ENCODE measurements at places on chromosomes 2 and 18.

DNA sequence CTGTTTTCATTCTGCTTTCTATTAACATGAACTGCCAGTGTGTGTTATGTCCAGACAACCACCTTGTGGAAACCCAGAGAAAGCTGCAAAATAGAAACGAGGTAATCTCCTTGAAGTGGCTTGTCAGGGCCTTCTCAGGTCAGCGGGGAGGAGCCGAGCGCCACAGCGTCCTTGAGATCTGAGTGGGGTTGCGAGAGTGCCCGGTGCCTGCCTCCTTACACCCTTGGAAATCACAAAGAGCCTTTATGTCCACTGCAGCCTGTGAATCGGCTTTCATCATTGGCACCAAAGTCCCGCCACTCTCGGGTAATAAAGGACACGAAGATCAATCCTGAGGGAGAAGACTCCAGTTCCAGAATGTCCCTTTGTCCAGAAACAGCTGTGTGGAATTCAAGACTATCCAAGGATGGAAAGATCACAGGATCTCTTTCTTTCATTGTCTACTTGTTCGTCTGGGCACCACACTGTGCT is 135.2 kb downstream of the HRH4 start:
- DNase-seq = no peak

- peak; percentile 10 for DNase-seq
These were observed 558 bp downstream of the DNAJC10 start for GRCh38 chr2:182716650-182716979.

DNA sequence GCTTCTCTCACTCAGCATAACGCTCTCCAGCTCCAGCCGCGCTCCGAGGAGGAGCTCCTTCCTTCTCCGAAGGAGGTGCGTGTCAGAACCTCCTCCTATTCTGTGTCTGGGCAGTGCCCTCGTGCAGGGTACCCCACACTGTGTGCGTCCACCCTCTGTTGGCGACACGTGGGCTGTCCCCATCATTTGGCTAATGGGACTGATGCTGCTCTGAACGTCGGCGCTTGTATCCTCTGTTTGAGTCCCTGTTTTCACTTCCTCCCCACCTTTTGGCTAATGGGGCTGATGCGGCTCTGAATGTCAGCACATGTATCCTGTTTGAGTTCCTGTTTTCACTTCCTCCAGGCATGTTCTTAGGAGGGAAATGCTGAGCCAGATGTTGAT is 22.2 kb downstream of the KCNG2 start:
- DNase-seq = no peak

GRCh38 chr2:88098558-88098900 is 29.3 kb downstream of the FABP1 start:
- no peak for DNase-seq

- DNase-seq = no peak
These were observed 53.4 kb downstream of the AAK1 start for GRCh38 chr2:69589973-69590652.

DNA sequence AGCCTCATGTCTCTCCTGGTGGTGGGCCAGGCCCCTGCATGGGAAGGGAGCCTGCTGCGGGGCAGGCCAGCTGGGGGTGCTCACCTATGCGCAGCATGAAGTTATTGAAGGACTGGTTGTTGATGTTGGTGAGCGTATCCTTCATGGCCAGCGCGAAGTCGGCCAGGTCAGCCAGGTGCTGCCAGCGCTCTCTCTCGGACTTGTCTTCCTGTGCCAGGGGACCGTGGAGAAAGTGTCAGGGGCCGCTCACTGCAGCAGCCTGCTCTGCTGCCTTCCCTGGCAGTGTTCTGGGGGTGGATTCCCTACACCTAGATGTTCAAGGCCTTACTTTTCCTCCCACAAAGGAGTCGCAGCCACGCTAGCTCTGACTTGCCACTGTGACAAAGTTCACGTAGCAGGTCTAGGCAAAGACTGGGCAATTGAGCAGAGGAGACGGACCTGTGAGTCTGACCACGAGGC is 28.2 kb downstream of the CENPO start:
- no peak for DNase-seq

DNA sequence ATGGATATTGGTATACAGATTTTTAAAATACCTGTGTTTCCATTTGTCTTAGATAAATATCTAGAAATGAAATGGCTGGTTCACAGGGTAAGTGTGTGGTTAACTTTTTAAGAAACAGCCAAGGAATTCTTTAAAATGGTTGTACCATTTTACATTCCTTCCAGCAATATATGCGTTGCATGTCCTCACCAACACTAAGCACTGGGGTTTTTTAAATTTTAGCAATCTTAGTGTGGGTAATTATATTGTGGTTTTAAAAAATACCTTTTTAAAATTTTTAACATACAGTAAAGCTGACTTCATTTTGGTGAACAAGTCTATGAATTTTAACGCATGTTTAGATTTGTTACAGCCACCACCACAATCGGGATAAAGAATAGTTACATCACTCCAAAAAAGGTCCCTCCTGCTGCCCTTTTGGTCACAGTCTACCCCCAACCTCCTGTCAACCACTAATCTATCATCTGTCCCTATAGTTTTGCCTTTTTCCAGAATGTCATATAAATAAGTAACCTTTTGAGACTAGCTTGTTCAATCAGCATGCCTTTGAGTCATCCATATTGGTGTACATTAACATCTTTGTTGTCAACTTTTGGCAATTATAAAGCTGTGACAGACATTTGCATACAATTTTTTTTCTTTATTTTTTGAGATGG is 128.1 kb upstream of the MSTN start:
- DNase-seq = no peak

GRCh38 chr2:171564463-171564862 is 42.2 kb downstream of the CYBRD1 start:
- no peak for DNase-seq

DNA sequence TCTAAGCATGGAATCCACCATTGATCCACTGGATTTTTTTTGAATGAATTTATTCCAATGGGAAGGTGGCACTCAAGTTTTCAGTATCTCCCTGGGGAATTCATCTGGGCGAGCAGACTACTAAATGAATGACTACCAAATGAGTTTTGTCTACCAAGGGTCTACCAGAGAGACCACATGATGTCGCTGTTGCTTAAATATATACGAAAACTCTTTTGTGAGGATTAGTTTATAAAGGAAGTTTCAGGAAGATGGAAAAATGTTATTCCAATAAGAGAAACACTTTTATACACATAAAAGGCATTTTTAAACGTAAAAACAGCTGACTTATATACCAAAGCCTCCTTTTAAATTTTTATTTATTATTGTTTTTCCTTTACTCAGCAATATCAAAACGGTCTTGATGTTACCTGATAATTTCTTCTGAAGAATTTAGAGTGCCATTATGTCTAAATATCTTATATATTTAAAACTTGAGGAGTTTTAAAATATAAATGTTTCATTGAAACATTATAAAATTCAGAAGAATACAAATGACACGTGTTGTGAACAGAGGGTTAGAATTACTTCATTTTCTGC is 139.7 kb downstream of the HRH4 start:
- no peak for DNase-seq

- DNase-seq = no peak
These were observed 1142.7 kb upstream of the SLC39A10 start for GRCh38 chr2:194514281-194514680.

DNA sequence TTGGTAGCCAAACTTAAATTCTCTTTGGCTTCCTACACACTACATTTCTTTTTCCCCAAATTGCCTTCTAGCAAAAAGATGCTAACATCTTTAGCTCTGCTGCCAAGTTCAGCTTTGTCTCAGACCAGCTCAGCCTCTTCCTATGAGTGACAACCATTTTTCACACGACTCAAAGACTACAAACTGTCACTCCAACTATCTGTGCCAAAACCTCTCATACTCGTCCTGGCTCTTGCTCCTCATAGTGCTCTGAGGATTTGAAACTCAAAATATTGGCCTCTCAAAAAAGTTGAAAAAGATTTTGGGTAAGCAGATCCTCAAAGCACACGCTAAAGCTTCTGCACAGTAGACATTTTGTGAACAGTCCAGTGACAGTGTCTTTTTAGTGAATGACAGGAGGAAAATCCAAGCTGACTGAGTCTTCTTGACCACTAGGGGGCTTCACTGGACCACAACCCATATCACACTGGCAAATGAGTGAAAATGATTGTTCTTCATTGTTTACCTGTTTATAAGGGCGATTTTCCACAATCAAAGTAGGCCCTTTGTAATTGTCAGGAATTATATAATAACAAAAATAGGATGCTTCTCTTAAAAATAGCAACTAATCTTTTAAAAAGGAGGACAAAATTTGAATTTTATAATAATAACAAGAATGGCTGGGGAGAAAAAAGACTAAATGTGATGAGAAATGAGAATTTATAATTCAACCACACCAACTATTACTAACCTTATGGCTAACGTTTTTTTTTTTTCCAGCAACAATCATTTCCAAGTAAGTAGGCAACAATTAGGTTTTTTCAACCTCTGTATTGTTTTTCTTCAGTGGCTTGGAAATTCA is 85.5 kb upstream of the PGAP1 start:
- no peak for DNase-seq

DNA sequence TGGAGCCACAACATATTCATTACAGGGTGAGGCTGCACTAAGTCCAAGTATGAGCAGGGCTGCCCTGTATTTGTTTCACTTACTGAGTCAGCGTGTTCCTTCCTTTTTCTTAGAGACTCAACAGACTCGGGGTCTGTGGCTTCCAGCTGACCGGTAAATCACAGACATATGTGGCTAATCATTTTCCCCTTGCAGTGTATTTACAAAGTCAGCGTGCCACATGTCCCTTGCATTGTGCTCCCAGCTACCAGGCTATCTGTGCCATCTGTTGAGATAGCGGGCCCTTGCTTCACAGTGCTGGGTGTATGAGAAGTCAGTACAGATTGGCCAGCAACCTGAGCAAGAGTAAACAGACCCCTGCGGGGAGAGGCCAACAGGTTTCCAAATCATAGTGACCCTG is 254.3 kb downstream of the LRRTM1 start:
- DNase-seq = no peak

GRCh38 chr2:88543541-88544057 is 83.7 kb downstream of the EIF2AK3 start:
- no peak for DNase-seq

- no peak for DNase-seq
These were observed 756.4 kb upstream of the CDH7 start for GRCh38 chr18:64994370-64994769.

- no peak for DNase-seq
These were observed 1293.6 kb upstream of the ZEB2 start for GRCh38 chr2:145813481-145813880.

DNA sequence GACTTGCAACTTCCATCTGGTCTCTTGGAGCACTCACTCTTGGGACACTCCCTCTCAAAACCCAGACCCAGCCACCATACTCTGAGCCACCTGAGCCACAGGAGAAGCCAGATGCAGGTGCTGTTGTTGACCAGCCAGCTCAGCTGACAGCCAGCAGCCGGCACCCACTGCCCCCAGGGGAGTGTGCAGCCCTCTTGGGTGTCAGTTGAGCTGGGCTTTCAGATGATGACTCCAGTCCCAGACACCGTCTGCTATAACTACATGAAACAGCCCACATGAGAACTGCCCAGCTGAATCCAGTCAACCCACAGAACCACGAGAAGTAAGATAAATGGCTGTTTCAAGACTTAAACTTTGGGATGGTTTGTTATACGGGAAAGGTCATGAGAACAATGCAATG is 10.7 kb upstream of the IGFBP2 start:
- no peak for DNase-seq

- DNase-seq = no peak
These were observed 215.0 kb downstream of the MYCN start for GRCh38 chr2:16155366-16155765.

DNA sequence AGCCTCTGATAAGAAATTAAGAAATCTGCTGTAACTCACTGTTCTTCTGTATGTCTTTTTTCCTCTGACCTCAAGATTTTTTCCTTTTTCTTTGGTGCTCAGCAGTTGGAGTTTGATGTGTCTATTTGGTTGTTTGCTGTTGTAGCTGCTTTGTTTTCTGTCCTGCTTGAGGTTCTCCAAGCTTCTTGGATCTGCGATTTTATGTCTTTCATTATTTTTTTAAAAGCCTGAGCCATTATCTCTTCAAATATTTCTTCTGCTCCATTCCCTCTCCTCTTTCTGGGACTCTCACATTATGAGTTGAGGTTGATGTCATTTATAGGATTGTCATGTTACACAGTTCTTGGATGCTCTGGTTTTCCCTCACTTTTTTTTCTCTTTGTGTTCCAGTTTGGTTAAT is 47.7 kb downstream of the RAMP1 start:
- no peak for DNase-seq

DNA sequence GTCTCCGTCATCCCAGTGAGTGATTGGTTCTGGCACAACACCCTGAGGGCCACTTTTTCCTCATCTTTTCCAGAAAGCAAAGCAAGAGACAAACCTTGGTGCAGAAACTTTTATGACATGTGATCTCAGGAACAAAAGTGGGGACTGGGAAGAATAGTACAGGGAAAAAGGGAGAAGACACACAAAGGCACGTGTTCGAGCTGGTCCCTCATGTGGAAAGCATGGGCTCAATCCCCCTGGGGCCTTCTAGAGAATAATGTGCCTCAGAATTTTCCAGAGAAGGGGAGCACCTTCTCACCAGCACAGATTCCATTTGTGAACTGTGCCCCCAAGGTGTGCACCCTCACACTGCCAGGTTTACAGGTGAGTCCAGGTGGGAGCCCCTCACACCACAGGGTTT is 312.6 kb downstream of the FBXO15 start:
- DNase-seq = no peak

- DNase-seq = no peak
These were observed 17.2 kb upstream of the SFXN5 start for GRCh38 chr2:73088703-73089102.

- no peak for DNase-seq
These were observed 103.5 kb downstream of the ANKRD44 start for GRCh38 chr2:197207106-197207505.

- no peak for DNase-seq
These were observed 23.3 kb downstream of the MRO start for GRCh38 chr18:50796495-50796894.

DNA sequence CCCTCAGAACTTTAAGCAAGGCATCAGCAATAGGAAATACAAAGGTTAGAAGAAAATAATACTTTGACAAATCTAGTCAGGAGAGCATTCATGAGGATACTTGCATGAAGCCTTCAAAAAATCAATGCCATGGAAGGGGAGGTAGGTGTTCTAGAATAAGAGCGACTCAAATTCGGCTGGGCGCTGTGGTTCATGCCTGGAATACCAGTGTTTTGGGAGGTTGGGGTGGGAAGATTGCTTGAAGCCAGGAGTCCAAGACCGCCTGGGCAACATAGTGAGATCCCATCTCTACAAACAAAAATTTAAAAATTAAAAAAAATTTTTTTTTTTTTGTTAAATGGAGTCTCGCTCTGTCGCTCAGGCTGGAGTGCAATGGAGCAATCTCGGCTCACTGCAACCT is 21.8 kb downstream of the GBX2 start:
- DNase-seq = no peak

GRCh38 chr18:48933578-48934414 is 17.0 kb downstream of the SMAD7 start:
- no peak for DNase-seq

- DNase-seq = no peak
These were observed 49.1 kb upstream of the CTDP1 start for GRCh38 chr18:79630281-79631095.

GRCh38 chr2:130972410-130972809 is 120.8 kb downstream of the FAM168B start:
- DNase-seq = no peak

All from progenitor cell of endocrine pancreas (in vitro differentiated cells).